ENCODE measurements at places on chromosomes 13 and 19. TPM values are rescaled to one million over a fixed set of nuclear protein-coding genes. Genes with fewer than 3 reads are reported as not detected.
A peak's percentile ranks its signal among the peaks of the same experiment; 100 is the strongest.

GRCh38 chr19:48368936-48369335 lies 4.8 kb downstream of the SYNGR4 start:
- peaks cover 27% of the 10 kb centered on the region for H3K4me1 ChIP-seq
- DNase-seq, result no peak
- no peak overlapping the region for H3K27ac ChIP-seq

DNA sequence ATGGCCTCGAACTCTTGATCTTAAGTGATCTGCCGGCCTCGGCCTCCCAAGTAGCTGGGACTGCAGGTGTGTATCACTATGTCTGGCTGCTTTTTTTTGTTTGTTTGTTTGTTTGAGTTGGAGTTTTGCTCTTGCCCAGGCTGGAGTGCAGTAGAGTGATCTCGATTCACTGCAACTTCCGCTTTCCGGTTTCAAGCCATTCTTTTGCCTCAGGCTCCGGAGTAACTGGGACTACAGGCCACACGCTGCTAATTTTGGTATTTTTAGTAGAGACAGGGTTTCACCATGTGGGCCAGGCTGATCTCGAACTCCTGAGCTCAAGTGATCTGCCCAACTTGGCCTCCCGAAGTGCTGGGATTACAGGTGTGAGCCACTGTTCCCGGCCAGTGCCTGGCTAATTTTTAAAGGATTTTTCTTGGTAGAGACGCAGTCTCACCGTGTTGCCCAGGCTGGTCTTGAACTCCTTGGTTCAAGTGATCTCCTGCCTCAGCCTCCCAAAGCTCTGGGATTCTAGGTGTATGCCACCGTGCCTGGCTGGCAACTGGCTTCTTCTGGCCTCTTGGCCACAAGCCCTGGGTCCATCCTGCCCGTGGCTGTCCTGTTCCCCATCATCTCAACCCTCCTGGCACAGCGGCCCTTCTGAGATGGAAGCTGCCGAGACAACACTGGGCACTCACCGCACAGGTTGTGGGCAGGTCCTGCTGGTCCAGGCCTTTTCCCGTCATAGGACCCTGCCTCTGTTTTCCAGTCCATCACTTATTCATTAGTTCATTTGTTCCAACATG lies 11.5 kb downstream of the TECR start:
- H3K4me3 ChIP-seq, result no peak overlapping the region
- no peaks in the 10 kb centered on the region for H3K27me3 ChIP-seq
- no peak overlapping the region for H3K27ac ChIP-seq
- no peaks in the 10 kb centered on the region for H3K36me3 ChIP-seq
- no peak for DNase-seq
- peaks cover 33% of the 10 kb centered on the region for H3K4me1 ChIP-seq

- DNase-seq, result no peak
- H3K27ac ChIP-seq, result no peak overlapping the region
- no peaks in the 10 kb centered on the region for H3K4me1 ChIP-seq
- H3K4me3 ChIP-seq, result no peak overlapping the region
- no peaks in the 10 kb centered on the region for H3K36me3 ChIP-seq
Measured at GRCh38 chr19:19527674-19528625, 761 bp upstream of the YJEFN3 start.

- DNase-seq, result no peak
- H3K36me3 ChIP-seq, result no peaks in the 10 kb centered on the region
- no peaks in the 10 kb centered on the region for H3K27me3 ChIP-seq
Measured at GRCh38 chr19:12665281-12665573, 1.3 kb downstream of the MAN2B1 start.

GRCh38 chr13:75579529-75579928 lies 29.9 kb downstream of the UCHL3 start:
- H3K4me3 ChIP-seq, result no peak overlapping the region
- H3K36me3 ChIP-seq, result no peaks in the 10 kb centered on the region
- H3K4me1 ChIP-seq, result no peaks in the 10 kb centered on the region
- H3K27me3 ChIP-seq, result no peaks in the 10 kb centered on the region
- no peak overlapping the region for H3K27ac ChIP-seq
- DNase-seq, result no peak

- H3K27ac ChIP-seq, result peak overlapping the region; percentile 95
- peaks cover 41% of the 10 kb centered on the region for H3K4me1 ChIP-seq
- H3K4me3 ChIP-seq, result peak overlapping the region; percentile 99
- DNase-seq, result no peak
Measured at GRCh38 chr19:45505151-45505995, 1.9 kb upstream of the VASP start.

DNA sequence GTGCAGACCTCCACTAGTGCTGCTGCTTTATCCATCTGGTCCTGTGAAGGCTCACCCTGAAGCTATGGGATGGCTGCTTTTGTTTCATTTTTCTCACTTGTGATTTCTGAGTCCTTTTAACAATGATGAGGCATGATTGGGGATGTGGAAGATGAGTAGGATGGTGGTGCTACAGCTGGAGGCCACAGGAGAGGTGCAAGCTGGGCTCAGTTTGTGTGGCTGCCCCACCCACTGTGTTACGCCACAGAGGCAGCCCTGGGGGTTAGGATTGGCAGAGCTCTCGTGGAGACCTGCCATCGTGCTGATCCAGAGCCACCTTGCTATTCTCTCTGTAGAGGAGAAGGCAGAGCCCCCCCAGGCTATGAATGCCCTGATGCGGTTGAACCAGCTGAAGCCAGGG lies 19.6 kb upstream of the QTRT1 start:
- H3K27ac ChIP-seq, result no peak overlapping the region
- H3K4me3 ChIP-seq, result no peak overlapping the region
- no peak for DNase-seq
- H3K27me3 ChIP-seq, result no peaks in the 10 kb centered on the region

DNA sequence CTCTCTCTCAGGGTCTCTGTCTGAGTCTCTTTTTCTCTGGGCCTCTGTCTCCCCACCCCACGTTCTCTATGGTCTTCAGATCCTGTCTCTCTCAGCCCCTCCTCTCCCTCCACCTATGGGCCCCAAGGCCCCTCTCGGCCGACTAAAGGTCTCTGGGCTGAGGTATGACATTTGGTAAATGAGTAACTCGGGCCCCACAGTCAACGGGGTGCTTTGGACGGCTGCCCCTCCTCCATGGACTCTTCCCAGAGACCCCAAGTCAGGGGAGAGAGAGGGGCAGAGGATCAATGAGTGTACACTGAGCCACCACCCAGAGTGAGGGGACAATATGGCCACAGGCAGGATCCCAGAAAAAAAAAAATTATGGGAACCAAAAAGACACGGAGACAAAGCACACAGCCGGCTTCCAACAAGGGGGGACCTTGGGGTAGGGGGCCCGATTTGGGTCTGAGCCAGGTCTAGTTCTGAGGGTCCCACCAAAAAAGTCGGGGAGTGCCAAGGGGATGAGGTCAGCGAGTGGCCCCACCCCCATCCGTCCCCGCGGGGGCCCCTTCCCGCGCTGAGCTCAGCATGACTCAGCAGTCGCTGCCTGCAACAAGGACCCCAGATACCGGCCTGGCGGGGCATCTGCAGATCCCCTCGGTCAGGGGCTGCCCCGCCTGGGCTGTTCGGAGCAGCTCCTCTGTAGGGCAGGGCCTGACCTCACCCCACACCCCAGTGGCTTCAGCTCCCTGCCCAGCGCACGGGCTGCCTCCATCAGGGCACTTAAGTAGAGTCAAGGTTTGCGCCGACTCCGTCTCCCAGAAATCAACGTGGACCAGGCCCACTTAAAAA lies 1.5 kb upstream of the FTL start:
- H3K27ac ChIP-seq, result peak overlapping the region; percentile 98
- peak overlapping the region; percentile 15 for H3K4me3 ChIP-seq
- H3K4me1 ChIP-seq, result peaks cover 35% of the 10 kb centered on the region
- H3K36me3 ChIP-seq, result peaks cover 14% of the 10 kb centered on the region
- no peaks in the 10 kb centered on the region for H3K27me3 ChIP-seq

DNA sequence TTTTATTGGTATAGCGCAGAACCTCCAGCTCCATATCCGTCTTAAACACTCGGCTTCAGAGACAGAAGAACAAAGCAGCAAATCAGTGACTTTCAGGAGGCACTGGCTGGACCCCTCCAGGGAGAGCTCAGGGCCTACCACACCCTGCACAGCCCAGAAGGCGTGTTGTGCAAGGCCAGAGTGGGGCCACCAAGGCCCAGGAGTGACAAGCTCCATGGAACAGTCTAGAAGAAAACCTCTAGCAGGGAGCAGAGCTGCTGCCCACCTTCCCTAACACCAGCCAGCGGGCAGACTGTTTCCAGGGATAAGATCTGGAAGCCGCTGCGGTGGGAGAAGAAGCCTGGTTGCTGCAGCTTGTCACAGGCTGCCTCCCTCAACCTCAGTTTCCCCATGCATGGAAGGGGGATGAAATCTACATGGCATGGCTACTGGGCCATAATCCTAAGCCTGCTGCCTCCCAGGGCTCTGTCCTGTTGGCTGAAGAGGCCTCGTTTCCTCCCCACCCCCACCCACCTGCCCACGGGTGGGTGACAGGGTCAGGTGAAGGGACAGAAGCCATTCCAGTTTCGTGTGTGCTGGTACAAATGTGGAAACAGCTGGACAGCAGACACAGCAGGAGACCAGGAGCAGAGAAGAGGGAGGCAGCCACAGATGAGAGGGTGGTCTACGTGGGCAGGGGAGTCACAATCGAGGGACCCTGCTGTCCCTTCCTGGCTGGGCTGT lies 57.4 kb downstream of the PEPD start:
- no peak for DNase-seq
- no peaks in the 10 kb centered on the region for H3K4me1 ChIP-seq
- no peaks in the 10 kb centered on the region for H3K27me3 ChIP-seq
- H3K27ac ChIP-seq, result no peak overlapping the region

- H3K36me3 ChIP-seq, result no peaks in the 10 kb centered on the region
- no peak overlapping the region for H3K27ac ChIP-seq
- DNase-seq, result no peak
- H3K4me1 ChIP-seq, result no peaks in the 10 kb centered on the region
Measured at GRCh38 chr13:50171590-50172282, 156.5 kb downstream of the KCNRG start.

GRCh38 chr13:26017932-26018665 lies 33.7 kb downstream of the SHISA2 start:
- H3K27me3 ChIP-seq, result peaks cover 66% of the 10 kb centered on the region
- DNase-seq, result no peak
- no peaks in the 10 kb centered on the region for H3K36me3 ChIP-seq
- H3K4me3 ChIP-seq, result no peak overlapping the region
- H3K4me1 ChIP-seq, result no peaks in the 10 kb centered on the region

- no peak overlapping the region for H3K27ac ChIP-seq
- no peak for DNase-seq
- H3K4me3 ChIP-seq, result no peak overlapping the region
- H3K27me3 ChIP-seq, result no peaks in the 10 kb centered on the region
- no peaks in the 10 kb centered on the region for H3K36me3 ChIP-seq
- peaks cover 28% of the 10 kb centered on the region for H3K4me1 ChIP-seq
Measured at GRCh38 chr19:33075519-33075918, 5.5 kb upstream of the GPATCH1 start.

DNA sequence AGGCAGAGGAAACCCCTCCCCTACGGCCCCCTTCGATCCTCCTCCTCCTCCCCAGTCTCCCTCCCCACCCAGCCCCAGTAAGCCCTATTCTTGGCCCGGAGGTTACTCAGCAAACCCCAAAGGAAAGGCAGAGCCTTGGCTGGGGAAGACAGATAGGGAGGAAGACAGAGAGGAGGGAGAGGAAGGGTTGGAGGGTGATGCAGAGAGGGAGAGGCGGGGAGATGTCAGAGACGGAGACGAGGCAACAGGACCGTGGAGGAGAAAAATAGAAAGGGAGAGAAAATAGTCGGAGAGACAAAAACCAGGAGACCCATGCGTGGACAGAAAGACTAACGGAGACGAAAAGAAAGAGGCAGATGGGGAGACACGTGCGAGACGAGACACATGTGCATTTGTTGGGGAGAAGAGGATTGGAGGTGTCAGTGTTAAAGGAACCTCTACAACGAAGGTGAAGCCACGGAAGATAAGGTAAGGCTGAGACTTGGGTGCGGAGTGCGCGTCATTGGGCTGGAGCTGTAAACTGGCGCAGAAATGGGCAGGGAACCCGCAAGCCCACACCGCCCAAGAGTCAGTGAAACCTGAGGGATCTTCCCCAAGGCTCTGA lies 2.9 kb downstream of the TGFB1 start:
- peak overlapping the region; percentile 87 for H3K4me3 ChIP-seq
- H3K27me3 ChIP-seq, result no peaks in the 10 kb centered on the region
- peaks cover 10% of the 10 kb centered on the region for H3K36me3 ChIP-seq
- peaks cover 11% of the 10 kb centered on the region for H3K4me1 ChIP-seq

- H3K4me3 ChIP-seq, result no peak overlapping the region
- no peaks in the 10 kb centered on the region for H3K36me3 ChIP-seq
- no peaks in the 10 kb centered on the region for H3K27me3 ChIP-seq
- H3K4me1 ChIP-seq, result no peaks in the 10 kb centered on the region
- peak; percentile 67 for DNase-seq
Measured at GRCh38 chr19:48844472-48844871, 8.2 kb upstream of the HSD17B14 start.

- no peak for DNase-seq
- no peak overlapping the region for H3K4me3 ChIP-seq
- H3K36me3 ChIP-seq, result no peaks in the 10 kb centered on the region
- no peak overlapping the region for H3K27ac ChIP-seq
- no peaks in the 10 kb centered on the region for H3K27me3 ChIP-seq
- peaks cover 10% of the 10 kb centered on the region for H3K4me1 ChIP-seq
Measured at GRCh38 chr13:106529415-106530170, 5.9 kb downstream of the EFNB2 start.

- H3K36me3 ChIP-seq, result no peaks in the 10 kb centered on the region
- H3K27me3 ChIP-seq, result no peaks in the 10 kb centered on the region
- H3K4me3 ChIP-seq, result no peak overlapping the region
- no peak overlapping the region for H3K27ac ChIP-seq
- no peak for DNase-seq
Measured at GRCh38 chr19:18227781-18228271, 1.6 kb upstream of the PDE4C start.

DNA sequence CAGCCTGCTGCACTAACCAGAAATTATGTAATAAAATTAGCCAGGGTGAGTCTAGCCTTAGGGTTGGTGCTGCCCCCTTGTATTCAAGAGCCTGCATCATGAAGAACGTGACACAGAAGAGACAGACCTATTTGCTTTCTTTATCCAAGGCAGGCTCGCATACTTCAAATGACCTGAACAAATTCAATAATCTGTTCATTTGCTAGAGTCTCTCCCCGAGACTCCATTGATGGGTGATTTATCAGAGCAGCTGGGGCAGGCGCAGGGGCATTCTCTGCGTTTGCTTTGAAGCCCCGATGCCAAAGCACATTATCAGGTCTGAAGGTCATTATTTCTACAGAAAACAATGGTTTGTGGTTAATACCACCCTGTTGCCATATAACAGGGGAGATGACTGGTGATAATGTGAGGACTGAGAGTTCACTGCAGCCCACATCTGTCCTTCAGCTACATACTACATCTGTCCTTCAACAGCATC lies 520.3 kb downstream of the DIAPH3 start:
- no peaks in the 10 kb centered on the region for H3K4me1 ChIP-seq
- no peak for DNase-seq
- H3K27ac ChIP-seq, result no peak overlapping the region
- no peak overlapping the region for H3K4me3 ChIP-seq

FLT3LG gene
- total RNA-seq, result 3.8 TPM

CNN1 gene
- total RNA-seq, result 0.64 TPM

ERICH4 gene
- not detected for total RNA-seq

UPF1 gene
- 78.5 TPM for total RNA-seq

SYNE4 gene
- 27.9 TPM for total RNA-seq

All from HCT116 (cell line).